ENCODE measurements at places on chromosomes 6 and 20.

DNA sequence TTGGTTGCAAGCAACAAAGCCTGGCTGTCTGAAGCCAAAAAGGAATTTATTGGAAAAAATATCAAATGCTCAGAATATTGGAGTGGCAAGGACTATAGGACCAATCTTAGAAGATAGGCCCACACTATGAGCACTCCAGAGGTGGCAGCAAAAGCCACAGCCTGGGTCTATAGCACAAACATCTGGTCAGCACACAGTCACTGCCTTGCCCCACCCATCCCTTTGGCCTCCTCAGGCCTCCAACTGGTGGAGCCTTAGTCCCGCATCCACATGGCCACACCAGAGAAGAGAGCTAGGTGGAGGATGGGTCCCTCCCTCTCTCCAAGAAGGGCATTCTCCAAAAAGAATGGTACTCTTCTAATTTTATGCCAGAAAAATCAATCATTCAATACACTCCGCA, 14.0 kb downstream of the NUDT3 start:
- no peak for DNase-seq

- DNase-seq = no peak
Measured at GRCh38 chr6:158000530-158001307, 19.1 kb downstream of the SYNJ2 start.

DNA sequence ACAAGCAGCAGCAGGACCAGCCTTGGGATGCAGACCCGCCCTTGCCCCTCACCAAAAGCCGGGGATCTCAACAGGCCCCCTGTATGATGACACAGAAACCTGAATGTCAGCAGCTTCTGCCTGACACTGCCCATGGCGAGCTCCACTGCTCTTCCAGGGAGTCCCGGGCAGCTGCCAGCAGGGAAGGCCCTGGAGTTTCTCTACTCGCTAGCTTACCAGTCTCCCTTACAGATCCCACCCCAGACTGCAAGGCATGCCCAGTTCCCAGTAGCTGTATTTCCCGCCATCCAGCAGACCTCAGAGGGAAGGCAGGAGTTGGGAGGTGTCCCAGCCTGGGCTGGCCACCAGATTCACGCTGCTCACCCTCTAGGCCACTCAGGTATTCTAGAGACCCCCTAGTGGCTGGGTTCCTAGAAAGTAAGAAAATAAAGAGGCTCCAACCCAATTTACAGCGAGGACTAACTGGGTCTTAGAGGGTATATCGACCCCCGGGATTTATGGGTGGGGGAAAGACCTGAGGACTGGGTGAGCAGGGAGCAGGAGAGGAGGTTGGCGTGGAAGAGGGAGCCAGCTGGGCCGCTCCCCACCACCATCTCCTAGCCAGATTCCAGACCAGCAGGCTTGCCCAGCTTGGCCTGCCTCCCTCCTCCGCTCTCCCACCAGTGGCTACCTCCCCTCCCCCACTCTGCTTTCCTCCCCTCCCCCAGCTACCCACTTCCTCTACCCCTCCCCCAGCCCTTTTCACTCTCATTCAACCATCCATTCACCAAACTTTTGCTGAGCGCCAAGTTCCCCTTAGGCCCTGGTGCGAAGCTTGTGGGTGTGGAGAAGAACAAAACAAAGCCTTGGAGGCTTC, 9.7 kb upstream of the HMGA1 start:
- no peak for DNase-seq

DNA sequence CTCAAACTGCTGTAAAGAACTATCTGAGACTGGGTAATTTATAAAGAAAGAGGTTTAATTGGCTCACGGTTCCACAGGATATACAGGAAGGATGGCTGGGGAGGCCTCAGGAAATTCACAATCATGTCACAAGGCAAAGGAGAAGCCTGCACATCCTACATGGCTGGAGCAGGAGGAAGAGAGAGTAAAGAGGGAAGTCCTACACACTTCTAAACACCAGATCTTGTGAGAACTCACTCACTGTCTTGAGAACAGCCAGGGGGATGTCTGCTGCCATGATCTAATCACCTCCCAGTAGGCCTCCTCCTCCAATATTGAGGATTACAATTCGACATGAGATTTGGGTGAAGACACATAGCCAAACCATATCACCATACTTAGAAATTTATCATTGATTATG, 1307.0 kb upstream of the GJE1 start:
- DNase-seq = no peak

DNA sequence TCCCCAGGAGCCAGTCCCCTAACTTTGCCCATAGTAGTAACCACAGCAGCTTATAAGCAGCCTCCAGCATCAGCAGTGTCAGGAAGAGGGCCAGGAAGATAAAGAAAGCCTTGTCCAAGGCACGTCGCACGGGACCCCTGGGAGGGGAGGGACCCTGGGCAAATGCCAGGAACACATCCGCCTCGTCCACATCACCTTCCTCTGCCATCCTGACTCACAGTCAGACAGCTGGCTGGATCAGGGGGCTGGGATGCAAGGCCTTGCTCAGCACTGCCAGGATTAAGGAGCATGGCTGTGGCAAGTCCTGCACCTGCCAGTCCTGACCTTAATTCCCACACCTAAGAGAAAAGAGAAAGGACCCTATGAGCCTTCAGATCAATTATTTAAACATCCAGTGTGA, 11.5 kb upstream of the ZBTB22 start:
- no peak for DNase-seq

- no peak for DNase-seq
Measured at GRCh38 chr6:31008165-31008564, 2.1 kb upstream of the MUC22 start.

DNA sequence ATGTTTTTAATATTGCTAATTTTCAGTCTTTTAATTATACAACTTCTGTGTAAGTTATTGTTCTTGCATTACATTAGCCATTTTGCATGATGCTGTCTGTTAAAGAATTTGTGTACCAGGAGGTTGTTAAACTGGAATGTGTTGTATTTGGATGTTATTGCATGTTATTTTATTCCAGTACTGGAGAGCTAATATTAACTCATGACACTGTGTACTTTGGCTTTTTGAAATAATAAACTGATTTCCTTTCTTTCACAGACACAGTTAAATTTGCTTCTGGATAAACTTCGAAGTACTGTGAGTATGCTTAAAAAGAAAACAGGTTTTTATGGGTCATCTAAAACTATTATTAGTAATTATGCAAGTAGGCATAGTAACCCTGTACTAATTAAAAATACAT, 121.3 kb downstream of the MYO6 start:
- no peak for DNase-seq

DNA sequence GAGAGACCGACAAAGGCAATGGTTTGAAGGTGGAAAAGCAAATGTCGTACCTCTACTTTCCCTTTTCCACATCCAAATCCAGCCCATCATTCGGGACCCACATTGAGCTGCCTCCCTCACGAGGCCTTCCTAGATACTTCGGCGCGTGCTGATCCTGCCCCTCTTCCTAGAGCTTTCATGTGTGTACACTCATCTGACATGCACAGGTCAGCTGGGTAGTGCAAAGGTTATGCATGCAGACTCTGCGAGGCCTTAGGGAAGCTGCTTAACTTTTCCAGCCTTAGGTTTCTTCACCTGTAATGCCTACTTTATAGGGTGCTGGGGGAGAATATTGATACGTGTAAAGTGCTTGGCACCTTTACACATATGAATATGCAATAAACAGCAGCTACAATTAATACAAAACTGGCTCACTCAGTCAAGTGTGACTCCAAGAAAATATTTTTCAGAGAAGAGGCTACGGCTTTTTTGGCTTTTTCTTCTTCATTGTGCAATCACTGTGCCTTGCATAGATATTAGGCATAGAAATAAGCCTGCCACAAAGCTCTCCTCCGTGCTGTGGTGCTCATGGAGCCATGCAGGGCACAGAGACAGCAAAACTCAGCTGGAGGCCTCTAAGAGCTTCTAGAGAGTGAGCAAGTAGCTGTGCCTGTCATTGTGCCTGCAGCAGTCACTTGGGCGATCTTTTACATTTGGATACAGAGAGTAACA, 3.6 kb upstream of the MANBAL start:
- no peak for DNase-seq

DNA sequence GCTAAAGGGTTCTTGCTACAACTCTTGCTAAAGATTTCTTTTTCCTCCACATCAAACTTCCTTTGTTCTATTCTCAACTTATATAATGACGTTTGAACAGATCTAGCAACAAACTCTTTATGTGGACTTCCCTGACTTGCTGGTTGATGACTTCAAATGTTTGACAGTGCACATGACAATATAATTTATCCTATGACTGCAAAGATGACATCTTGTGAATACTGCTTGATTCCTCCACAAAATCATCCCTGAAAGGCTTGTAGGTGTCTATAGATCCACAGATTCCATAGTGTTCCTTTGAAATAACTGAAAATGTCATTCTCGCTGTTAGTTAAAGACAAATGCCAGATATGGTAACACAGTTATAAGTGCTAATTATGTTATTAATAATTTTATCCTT, 478.9 kb downstream of the NKAIN2 start:
- DNase-seq = no peak
